ENCODE measurements at places on chromosomes 16 and 17.

GRCh38 chr17:57377094-57377493, 120.8 kb downstream of the MSI2 start:
- DNase-seq: no peak

DNA sequence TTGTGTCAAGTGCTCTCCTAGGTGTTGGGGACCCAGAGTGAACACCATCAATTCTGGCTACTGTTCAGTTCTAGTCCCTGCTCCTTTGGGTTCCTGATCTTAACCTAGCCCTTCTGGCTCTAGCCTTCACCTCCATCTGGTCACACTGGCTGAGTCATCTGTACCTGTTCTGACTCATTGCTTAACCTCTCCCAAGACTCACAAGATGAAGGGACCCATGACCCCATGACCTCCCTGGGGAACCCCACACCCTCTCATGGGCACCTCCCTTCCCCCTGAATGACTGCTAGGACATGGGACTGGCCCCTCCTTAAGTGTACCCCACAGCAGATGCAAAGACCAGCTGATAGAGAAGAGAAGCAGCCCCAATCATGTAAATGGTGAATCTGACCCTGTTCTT, 345.8 kb upstream of the CDH5 start:
- DNase-seq: peak; percentile 44

GRCh38 chr16:56939801-56940200, 7.9 kb downstream of the HERPUD1 start:
- no peak for DNase-seq

GRCh38 chr17:78783711-78784324, 1.7 kb upstream of the CYTH1 start:
- no peak for DNase-seq

GRCh38 chr17:36885771-36886377, 51.4 kb upstream of the LHX1 start:
- DNase-seq: no peak

GRCh38 chr16:5058476-5058875, 7.3 kb downstream of the C16orf89 start:
- DNase-seq: no peak

DNA sequence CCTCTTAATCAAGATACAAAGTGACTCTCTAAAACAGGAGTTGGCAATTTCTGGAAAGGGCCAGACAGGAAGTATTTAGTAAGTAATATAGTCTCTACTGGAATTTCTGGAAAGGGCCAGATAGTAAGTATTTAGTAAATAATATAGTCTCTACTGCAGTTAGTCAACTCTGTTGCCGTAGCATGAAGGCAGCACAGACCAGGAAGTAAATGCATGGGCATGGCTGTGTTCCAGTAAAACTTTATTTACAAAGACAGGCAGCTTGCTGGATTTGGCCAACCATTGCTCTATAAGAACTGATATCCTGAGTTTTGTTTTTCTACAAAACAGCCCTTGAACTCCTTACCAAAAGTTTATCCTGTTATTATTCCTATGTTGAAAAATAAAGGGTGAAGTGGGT, 16.9 kb downstream of the LDAF1 start:
- no peak for DNase-seq

DNA sequence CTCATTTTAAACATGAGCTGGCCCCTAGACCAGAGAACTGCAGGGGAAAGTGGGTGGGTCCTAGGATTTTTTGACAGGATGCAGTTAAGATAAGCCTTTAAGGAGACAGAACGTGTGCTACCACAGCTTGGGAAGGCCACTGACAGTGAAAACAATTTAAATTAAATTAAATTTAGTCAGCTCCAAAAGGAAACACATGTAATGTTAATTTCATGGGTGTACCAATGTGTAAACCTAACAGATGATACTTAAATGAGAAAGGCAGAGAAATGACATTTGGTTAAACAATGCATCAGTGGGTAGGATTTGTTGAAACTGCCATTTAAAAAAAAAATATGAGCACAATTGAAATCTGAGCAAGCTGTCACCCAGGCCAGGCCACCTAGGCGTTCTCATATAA, 250.8 kb downstream of the XYLT1 start:
- DNase-seq: no peak

DNA sequence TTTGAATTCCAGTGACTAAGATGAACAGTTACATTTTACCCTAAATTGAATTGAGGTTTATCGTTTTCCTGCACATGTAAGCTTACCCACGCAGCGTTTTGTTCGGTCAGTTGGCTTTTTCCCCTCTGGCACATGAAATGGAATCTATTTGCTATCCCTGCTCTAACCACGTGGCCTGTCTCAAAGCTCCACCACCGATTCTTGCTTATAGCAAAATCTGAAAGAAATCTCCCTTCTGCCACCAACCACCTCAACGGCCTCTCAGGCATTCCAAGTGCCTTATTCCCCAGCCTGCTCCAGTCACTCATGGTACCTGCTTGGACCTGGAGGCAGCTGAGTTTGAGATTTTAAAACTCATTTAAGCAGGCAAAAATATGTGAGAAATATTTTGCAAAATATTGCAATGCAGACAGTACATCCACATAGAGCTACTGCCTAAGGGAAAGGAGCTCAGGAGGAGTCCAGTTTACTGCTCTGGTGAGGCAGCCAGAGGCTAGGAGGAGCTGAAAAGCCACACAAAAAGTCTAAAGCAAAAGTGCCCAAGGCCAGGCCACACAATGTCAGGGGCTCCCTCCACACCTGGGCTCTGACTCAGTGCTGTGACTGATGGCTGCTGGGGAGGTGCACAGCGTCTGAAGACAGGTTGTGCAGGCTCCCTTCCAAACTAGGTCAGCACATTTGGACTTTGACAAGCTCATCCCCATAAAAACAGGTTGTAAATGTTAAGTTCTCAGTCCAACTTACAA, 26.4 kb downstream of the ARHGAP17 start:
- no peak for DNase-seq

- DNase-seq: no peak
These were observed 4.7 kb downstream of the CIBAR2 start for GRCh38 chr16:85107532-85107931.

DNA sequence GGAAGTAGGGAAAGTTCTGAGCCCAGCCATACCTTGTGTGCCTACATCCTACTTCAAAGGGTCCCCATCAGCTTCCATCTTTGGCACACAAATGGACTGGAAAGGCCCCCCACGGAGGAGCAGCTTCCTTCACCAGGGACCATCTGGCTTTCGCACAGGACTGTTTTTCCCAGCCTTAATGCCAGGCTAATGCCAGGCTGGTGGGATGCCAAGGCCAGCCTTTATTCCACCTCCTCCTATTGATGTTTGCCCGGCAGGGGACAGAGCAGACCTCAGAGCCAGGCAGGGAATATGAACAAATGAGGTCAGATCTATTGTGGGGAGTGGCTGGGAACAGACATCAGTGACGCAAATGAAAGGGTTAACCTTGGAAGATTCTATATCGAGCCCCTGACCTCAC, 5.7 kb downstream of the GPR179 start:
- no peak for DNase-seq

GRCh38 chr16:23711785-23712184, 1.2 kb downstream of the ERN2 start:
- no peak for DNase-seq

DNA sequence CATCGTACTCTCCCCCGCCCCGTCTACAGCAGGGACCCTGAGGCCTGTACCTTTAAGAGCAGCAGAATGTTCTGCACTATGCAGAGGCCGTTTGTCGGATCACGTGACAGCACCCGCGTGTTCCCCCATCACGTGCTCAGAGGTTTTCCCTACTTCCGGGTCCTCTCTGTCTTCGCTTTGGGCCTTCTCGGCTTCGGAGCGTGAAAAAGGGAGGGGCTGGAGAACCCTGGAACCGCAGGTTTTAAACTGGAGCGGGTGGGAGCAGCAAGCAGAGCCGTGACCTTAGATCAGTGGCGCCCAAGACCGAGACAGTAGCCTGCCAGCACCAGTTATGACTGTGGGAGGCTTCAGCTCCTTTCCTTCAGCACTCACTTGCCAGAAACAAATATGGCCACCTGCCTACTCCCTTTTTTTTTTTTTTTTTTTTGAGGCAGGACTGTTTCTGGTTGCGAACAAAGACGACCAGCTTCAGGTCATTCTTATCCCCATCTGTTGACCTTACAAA, at the start of gene CLN3:
CLN3 (minus strand) TSS at position 105 of the 505 bp plus-strand sequence. CDS start 315 bp downstream, outside the sequence.
- DNase-seq: peak; percentile 97

GRCh38 chr17:42118545-42118944, 2.6 kb downstream of the KAT2A start:
- DNase-seq: no peak

DNA sequence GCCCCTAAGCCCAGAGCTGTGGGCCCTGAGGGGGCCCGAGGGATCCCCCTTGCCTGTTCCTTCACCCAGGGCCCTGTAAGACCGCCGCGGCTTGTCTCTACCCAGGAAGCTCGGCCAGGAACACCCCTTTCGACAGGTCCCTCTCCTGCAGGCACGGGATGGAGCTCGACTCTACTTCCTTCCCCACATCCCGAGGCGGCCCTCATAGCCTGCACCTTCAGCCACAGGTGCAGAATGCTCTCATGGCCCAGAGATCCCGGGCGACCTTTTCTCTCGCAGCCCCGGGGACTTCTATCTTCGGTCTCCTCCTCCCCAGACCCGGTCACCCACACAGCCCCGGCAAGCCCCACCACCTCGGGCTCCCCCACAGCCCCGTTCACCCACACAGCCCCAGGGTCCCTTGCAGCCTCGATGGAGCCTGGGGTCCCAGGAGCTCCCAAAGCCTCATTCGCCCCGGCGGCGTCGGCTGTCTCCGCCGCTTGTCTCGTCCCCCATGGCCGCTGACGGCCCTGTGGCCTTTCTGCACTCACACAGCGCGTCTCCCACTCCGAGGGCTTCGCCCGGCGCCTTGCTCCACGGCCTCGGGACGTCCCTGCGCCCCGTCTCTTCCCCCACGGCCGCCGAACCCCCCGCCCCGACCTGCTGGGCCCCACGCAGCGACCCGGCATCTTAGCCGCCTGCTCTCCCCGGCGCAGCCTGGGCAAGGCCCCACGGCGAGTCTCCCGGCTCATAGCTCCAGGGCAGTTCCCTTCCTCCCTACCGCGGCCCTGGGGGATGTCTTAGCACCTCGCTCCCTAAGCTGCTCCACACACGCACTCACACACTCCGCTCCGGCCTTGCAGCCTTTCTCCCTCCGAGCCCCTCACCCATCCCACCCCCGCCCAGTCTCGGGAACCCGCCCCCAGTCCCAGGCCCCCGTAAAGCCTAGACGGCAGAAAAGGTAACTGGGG, 650 bp downstream of the KIAA0753 start:
- DNase-seq: peak; percentile 32

DNA sequence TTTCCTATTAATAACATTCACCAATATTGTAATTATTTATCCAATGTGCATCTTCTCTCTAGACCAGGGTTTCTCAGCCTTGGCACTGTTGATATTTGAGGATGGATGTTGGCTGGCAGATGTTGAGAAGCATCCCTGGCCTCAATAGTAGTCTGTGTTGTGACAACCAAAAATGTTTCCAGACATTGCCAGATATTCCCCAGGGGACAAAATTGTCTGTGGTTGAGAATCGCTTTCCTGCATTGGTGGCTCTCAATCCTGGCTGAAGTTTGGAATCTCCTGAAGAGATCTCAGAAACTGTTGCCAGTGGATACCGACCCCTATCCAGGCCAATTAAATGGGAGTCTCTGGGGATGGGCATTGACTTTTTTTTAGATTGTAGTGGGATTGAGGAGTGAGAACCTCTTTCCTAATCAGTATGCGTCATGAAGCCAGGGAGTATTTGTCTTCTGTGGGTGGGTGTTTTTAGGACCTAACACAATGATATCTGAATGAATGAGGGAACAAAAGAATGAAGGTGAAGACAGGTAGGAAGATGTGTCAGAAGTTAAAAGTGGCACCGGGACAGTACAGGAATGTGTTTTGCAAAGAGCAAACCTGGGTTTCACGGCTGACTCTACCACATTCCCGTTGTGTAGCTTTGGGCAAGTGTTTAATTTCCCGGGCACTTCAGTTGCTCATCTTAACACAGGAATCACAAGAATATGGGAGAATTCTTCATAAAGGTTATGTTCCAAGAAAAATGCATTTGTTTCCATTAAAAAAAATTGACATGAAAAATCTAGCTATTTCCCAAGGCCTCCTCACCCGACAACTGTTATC, 24.3 kb downstream of the HSD17B2 start:
- no peak for DNase-seq

GRCh38 chr16:83971165-83972130, 3.4 kb downstream of the NECAB2 start:
- no peak for DNase-seq

DNA sequence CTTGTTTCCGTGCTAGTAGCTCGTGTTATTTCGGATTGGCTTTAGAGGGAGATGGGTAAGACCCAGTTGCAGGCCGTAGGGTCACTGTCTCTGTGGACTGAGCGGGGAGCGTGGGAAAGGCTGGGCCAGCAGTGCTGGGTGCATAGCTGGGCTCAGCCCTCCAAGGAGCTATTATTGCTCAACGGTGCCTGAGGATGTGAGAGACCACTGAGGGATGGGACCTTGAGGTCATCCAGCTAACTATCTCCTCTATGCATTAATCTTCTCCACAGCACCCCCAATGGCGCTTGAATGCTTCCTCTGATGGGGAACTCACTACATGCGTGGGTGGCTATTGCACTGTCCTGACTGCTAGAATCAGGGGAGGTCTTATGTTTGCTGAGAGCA, 126.1 kb upstream of the FOXF1 start:
- no peak for DNase-seq

DNA sequence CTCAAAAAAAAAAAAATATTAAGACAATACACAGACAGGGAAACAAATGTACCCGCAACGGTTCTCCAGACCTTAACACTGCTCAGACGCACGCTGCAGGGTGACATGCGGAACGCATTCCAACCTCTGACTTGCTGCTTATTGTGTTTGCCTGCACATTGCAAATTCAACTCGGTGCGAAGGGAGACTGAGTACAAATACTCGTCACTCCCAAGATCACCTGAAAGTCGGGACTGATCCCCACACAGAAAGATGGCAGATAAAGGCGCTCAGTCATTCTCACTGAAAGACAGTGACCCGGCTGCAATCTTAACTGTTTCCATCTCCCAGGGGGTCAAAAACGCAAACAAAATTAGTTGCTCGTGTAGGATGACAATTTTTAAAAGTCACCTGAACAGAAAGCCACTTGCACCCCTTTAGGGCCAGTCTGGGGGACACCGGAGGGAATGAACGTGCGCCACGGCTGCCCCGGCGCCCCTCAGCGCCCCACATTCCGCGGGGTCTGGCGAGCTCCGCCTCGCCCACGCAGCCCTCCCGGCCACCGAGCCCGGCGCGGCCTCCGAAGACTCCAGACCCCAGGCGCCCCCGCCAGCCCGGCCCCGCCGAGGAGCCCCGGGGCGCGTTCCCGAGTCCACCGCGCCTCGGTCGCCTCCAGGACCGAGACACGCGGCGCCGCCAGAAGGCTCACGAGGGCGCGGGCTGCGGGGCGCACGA, 589 bp downstream of the CLCN7 start:
- DNase-seq: no peak

GRCh38 chr17:50613007-50613992, 21.4 kb upstream of the ABCC3 start:
- no peak for DNase-seq

DNA sequence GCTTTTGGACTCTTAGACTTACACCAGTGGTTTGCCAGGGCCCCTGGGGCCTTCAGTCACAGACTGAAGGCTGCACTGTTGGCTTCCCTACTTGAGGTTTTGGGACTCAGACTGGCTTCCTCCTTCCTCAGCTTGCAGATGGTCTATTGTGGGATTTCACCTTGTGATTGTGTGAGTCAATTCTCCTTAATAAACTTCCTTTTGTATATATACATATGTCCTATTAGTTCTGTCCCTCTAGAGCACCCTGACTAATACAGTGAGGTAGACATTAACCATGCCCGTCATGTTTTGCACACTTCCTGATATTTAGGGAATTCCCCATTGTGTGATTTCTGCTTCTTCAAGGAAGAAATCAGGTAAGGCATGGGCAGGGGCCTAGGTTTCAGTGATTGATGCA, 147.8 kb upstream of the CA10 start:
- DNase-seq: no peak

- no peak for DNase-seq
These were observed 26.6 kb downstream of the NGFR start for GRCh38 chr17:49521471-49522356.
